Stimulated activated CD8-positive, alpha-beta memory T cell treated with anti-CD3 and anti-CD28 coated beads, Interleukin-2, amount 100 ng/mL, for 1 hour (primary cell): ENCODE measurements at places on chromosomes 12 and 14.

GRCh38 chr12:106380954-106381353, 23.4 kb downstream of the POLR3B start:
- DNase-seq: no peak

GRCh38 chr14:89317051-89317691, 99.9 kb downstream of the FOXN3 start:
- no peak for DNase-seq

DNA sequence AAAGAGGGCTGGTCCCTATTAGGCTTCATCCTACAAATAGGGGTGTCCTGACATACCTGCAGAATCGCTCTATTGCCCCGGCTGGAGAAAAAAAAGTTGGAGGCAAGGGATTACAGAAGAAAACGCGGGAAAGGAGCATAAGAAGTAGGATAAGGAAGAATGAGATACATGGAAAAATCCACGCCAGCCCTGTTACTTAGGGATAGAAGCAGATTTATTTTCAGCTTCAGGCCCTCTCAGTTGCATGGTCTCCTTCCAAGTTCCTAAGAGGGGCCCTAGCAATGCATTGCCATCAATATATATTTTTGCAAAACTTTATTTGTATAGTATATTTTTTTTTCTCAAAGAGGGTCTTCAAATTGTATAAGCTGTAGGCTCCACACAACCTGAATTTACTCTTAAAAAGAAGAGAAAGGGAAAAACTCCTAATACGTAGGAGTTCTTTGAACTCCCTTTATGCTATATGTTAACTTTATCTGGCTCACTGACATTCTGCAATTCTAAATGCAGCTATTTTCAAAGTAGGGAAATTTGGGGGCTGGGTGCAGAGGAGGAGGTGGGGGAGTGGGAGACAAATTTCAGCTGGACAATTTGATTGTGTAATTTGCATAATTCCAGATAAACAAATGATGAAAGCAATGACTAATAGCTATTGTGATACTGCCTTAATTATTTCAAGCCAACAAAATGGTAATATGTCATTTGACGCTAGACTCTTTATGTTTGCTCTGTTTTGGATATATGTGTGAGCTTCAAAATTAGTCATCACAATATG, 137.7 kb upstream of the TRHDE start:
- DNase-seq: no peak

DNA sequence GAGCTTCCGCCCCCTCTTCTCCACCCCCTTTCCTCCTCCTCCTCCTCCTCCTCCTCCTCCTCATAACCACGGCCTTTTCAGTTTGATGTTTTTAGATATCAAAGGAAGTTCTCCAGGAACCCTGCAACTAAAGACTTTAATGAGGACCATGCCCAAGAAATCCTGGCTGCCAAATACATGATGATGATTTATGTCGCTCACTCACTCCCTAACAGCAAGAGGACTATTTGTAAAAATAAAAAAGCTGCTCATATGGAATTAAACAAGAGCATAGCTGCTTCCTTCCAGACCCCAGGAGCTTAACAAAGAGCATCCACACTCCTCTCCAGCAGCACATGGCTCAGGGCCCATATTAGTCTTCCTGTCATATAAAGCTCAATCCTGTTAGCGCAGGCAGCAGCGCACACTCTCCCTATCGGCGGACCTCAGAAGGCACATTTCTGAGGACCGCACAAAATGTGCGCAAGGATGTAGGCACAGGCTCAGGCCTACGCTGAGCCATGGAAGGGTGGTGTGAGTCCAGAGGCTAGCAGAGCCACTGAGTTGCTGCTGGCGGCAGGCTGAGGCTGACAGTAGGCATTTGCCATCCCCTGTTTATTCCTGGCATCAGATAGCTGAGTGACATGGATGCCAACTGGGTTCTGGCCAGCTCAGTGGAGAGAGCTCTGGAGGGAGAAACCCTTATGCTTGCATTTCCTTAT, 232.8 kb downstream of the MSRB3 start:
- no peak for DNase-seq
